Activated CD4-positive, alpha-beta T cell treated with anti-CD3 and anti-CD28 coated beads, Interleukin-2, amount 50 U/mL, for 1 hour (primary cell): ENCODE measurements at places on chromosomes 11 and 22.
A peak's percentile ranks its signal among the peaks of the same experiment; 100 is the strongest.

DNA sequence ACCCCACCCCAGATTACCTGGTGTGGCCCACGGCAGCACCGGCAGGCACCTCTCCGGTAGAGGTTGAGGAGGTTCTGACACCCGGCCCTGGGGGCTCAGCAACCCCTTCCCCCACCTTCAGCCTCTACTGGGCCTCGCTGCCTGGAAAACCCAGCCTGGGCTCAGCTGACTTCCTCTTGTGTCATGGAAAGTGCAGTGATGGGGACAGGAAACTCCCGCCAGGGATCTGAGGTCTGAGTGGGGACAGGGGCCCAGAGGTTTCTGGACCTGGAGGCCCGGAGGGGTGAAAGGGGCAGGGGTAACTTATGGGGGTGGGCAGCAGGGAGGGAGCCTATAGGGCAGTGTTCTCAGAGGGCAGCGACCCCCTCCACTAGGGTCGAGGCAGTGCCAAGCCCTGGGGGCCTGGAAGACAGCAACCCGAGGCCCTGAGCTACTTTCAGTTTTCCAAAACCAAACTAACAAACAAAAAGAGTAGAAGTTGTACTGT is 10.0 kb upstream of the CD5 start:
- peak; percentile 50 for DNase-seq

DNA sequence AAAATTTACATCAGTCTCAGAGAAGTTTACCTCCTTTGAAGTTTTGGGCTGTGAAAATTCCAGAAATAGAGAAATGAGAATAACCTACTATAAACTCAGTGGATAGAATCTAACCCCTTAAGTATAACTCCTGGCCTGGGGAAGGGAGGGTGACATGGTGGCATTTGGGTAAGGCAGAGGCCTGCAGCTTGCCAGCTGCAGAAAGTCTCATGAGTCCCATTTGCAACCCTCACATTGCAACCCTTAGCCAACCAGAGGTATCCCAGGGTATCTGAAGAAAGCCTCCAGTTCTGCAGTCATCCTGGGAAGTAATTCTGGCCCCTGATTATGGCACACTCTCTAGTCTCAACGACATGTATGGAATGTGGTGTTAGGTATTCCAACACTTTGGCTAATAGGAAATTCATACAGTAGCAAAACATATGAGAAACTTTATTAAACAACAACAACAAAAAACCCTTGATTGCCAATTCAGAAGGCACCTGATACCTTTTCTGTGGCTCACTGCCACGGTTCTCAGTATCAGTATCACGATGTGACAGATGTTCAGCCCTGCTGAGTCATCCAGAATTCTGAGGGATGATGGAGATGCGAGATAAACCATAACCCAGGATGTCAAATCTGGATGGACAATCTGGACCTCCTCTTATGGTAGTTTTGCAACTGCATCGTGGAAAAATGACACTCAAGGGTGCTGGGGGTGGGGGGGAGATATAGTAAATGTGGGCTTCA is 743.4 kb downstream of the NELL1 start:
- no peak for DNase-seq

DNA sequence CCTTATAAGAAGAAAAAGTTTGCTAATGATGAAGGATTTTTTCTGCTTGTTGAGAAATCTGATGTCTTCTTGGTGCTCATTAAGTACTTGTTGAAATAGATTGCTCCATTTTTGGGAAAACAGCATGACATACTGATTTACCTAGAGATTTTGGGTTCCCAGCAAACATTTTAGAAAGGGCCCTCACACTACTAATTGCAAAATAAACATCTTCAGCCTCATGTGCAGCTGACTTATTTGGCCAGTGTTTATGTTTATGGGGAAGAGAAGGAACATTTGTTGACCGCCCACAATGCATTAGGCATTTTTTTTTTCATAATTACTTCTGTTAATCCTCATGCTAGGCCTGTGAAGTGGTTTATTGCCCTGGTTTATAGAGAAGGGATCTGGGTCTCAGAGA is 40.1 kb downstream of the LDLRAD3 start:
- no peak for DNase-seq

GRCh38 chr11:101797335-101797734 is 117.5 kb upstream of the CEP126 start:
- DNase-seq: no peak

DNA sequence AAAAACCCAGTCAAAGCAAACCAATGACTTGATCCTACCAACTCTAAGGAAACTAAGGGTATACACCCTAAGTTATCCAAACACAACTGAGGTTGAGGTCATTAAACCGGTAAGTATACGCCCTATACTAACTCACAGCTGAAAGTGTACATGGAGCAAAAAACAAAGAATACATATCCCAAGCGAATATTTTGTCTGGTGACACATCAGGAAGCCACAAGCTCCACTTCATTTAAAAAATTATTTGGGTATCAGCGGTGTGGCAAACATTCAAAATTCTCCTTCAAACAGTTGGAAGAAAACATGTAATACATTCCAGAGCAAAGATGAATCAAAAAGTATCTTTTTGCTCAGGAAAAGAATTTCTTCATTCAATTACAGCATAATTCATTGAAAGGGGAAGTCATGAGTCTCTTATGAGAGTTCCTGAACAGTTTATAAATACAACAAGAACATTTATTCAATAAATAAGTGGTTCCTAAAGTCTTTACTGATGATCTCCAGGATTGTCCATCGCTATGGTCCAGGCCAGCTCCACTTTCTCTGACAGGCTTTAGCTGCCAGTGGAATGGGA is 4.5 kb upstream of the JAML start:
- no peak for DNase-seq

- DNase-seq: no peak
These were observed 2.6 kb downstream of the KCNE3 start for GRCh38 chr11:74464746-74465145.

DNA sequence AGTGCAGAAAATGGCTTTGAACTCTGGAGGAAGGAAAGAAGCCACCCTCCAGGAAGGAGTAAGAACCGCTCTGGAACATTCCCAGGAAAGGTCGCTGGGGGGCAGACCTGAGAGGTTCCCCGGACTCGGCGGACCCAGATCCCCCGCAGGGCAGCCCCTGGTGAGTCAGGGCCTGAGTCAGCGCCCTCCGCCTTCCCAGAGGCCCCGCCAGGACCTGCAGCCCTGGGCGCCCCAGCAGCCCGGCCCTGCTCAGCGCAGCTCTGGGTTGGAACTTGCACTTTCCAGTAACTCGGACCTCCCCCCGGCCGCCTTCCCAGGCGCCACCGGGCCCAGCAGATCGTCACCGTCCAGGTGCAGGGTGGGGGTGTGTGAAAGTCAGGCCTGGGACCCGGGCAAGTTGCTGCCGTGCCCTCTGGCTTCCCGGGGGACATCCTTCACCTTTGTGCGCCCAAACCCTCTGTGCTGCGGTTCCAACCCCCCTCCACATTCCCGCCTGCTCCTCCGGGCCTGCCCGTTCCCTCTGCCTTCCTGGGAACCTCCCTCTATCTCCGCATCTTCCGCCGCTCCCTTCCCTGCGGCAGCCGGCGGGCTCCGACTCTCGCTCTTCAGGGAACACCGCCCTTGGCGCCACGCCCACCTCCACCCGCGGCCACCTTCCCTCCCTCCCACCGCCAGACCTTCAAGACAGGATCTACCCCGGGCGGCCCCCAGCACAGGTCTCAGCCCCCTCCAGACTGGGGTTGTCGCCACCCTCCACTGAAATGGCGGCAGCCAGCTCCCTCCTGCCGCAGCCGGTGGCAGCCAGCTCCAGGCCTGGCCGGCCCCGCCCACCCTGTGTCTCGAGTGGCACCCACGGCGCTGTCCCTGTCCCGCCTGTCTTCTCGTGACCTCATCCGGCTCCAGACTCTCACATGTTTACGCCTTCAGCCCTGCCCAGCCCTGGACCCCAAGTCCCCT is 36.8 kb upstream of the WNT7B start:
- DNase-seq: peak; percentile 83

DNA sequence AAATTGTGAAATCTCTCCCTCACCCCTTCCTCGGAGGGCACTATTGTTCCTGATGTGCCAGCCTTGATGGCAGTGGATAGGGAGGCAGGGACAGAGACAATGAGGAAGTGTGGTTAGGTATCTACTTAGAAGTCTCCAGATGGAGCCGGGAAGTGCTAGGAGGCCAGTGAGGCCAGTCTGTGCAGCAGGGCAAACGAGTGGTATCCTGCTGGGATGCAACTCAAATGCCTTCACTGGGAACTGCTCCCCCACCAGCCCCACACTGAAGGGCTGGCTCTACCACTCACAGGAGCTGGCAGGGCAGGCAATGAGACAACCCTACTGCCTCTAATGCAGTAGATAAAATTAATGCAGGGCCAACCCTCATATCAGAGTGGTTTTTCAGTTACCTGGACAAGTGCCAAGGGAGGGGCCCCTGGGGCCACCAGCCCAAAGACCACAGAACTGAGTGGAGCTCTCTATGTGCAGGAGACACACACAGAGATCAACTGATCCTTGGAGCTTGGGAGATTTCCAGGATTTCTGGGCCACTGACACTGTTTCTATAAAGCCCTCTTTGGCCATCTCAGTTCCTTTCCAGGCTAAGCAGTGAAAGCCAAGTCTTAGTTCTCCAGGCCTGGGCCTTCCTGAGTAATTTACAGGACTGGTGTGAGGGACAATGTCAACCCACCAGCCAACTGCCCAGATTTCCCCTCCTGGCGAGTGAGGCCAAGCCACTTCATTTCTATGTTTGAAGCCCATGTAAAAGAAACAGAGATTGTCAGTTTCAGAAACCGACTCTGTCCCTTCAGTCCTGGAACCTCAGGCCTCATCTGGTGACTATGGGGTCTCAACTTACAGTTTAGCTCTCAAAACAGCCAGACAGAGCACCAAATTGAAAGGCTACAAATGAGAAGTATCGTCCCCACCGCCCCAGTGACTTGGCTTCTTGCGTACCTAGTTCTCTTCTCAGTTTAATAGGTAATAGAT is 4.1 kb downstream of the MIF start:
- no peak for DNase-seq

DNA sequence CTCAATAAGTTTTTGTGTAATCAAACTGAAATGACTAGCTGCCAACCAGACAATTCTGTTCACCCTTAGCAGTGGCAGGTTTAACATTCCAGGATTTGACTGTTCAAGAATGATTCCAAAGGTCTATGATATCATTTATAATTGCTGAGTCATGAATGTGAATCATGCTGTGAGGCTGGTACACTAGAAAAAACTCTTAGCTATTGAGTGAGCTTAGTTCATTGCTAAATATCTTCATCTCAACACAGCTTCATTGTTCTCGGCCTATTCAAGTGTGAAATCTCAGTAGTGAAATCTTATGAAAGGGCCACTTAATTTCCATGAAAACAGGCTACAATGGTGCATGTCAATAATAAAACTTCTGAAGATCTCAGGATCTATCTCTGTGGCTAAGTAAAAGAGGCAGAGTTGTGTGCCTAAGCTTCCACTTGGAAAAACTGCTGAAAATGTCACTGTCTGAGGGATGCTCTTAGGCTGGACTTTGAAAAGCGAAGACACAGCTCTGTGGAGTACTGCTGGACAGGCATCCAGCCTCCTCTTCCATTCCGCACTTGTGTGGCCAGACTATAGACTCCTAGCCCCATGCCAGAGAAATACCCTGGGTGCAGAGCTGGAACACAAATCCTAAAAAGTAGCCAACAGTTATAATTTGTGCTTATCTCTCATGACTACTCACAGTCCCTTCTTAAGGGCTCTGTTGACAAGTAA is 12.8 kb downstream of the AQP11 start:
- DNase-seq: no peak

DNA sequence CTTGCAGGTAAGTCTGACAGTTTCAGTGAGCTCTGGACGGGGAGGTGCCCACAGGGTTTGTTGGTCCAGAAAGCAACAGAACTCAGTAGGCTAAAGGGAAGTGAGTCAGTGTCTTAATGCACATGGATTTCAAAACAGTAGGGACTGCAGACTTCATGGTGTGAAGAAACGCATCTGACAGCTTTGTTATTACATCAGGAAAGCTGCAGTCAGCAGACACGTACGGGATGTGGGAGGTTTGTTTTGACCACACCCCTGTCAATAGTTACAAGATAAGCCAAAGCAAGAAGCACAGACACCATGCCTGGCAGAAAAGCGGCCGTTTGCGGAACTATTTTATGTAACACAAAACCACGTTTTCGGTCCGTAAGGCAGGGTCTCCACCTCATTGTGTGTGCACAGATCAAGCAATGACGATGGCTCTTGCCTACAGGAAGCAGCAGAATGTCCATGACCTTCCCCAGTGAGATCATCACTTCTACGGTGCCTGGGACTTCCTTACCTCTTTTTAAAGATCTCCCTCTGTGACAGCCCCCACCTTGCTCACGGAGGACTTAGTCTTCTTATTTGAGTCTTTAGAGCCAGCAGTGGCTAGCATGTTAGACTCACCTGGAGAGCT is 58.2 kb upstream of the FTH1 start:
- DNase-seq: peak; percentile 77

- DNase-seq: no peak
These were observed 176.4 kb downstream of the KIRREL3 start for GRCh38 chr11:126824035-126824607.

GRCh38 chr11:10407055-10407454 is 48.0 kb upstream of the AMPD3 start:
- no peak for DNase-seq

- DNase-seq: no peak
These were observed 109.6 kb upstream of the THY1 start for GRCh38 chr11:119532551-119532950.

DNA sequence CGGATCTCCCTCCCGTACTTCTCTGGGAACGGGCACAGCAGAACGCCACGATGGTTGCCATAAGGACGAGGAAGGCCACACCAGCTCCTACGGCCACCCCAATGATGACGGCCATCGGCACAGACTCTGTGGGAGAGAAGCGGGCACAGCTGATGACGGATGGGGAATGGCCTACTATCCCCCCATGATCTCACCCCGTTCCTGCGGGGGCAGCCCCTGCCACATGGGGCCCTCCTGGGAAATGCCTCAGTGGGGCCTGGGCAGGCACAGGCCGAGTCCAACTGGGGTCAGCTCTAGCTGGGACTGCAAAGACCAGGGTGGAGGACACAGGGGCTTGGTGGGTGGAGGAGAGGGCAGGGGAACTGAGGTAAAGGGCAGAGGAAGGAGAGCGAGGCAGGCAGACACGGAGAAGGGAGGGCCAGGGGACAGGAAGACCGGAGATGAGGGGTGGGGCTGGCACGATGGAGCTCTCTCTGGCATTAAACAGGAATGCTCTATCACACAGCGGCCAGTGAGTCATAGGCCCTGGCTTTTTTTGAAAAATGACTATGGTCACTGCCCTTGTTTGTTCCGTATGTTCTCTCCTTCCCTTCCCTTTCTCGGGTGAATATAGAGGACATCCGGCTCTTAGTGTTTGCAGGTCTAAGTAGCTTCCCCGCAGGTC is 76.0 kb downstream of the ST3GAL4 start:
- no peak for DNase-seq

- no peak for DNase-seq
These were observed 2.7 kb upstream of the VPREB3 start for GRCh38 chr22:23756891-23757290.

- DNase-seq: no peak
These were observed 64.1 kb downstream of the CLPB start for GRCh38 chr11:72370201-72370600.

GRCh38 chr11:84857746-84858145 is 769.4 kb downstream of the DLG2 start:
- no peak for DNase-seq

GRCh38 chr22:34475886-34476285 is 555.6 kb upstream of the LARGE1 start:
- DNase-seq: no peak

GRCh38 chr11:27650988-27651387 is 49.3 kb downstream of the BDNF start:
- DNase-seq: no peak
